ENCODE measurements at places on chromosomes 12 and 14.

GRCh38 chr14:61101803-61102548 lies 120.9 kb downstream of the SLC38A6 start:
- DNase-seq, result peak; percentile 14

DNA sequence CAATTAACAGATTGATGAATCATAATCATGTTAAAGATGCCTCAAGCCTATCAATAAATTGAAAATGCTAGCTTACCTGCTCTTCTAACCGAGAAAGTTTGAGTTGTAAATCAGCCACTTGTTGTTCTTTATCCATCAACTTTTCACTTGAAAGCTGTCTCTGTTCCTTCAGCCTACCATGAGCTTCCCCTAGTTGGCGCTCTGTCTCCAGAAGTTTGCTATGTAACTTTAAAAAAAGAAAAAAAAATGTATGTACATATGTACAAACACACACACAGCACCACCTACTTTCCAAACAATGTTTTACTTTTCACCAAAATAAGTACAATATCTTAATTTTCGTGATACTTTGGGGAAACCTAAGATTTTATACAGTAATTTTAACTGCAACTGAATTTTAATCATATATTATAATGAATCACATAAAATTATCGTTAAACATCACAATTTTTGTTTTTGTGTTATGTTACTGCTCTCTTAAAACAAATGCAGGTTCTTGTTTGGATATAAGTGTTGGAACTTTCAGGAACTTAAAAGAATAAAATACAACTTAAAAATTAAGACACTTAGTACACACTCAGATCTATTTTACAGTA lies 101.2 kb downstream of the EEA1 start:
- no peak for DNase-seq

- no peak for DNase-seq
These were observed 45.4 kb downstream of the ALX1 start for GRCh38 chr12:85325442-85325841.

DNA sequence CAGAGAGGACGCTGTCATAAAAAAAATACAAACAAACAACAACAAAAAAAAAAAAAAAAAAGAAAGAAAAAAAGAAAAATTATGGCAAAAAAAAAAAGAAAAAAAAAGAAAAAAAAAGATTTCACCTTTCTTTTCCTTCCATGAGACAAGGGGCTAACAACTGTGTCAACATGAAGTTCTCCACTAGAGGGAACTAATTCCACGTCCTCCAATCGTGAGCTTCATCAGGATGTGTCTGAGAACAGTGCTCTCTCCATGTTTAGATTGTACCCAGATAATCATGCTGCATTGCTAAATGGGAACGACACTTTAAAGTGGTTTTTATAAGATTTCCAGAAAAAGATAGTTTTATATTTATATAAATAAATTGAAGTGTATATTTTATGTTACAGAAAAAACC lies 96.2 kb upstream of the PTPRB start:
- DNase-seq, result peak; percentile 46

DNA sequence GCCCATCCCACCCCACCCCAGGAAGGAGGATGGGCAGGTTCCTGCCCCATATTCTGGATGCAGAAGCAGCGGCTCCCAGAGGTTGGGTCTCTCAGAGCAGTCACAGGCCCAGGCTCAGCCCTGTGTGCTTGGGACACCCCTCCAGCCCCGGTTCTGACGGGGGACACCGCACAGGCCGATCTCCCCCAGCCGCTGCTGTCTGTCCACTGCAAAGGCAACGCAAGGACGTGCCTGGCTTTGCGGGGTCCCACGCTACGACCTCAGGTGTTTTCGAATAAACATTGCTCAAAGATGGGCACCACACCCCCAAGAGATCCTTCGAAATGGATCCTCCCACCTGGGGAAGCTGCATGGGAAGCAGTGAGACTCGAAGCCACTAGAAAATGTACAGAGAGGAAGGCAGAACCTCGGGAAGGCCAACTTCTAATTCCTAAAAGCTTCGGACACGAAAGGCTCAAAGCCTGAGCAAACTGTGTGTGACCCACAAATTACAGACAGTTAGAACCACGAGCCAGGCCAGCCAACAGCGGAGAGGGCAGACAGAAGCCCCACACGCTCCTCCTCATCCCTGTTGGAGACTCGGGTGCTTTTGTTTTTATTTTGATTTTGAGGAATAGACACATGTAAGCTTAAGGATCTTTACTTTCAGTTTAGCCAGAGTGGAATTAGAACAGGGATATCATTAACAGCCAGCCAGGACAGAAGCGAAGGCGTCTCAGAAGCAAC lies 10.8 kb downstream of the C14orf180 start:
- DNase-seq, result no peak

DNA sequence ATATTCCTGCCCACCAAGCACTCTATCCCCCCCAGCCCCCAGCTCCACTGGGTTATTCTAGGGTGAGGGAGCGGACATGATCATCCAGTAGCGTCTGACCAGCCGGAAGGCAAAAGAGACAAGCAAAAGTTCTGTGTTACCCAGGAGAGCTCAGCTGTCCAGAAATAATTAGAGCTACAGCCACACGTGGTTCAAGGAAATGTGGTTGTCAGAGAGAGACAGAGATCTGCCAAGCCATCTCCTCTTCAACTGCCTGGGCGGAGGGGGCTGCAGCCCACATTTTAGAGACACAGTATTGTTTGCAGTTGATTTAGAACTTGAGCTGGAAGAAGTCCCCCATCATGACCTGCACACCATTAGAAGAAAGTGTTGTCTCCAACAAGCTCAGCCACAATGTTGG lies 30.4 kb downstream of the DAO start:
- DNase-seq, result no peak

GRCh38 chr14:100341301-100342031 lies 18.3 kb downstream of the SLC25A47 start:
- peak; percentile 53 for DNase-seq

- DNase-seq, result no peak
These were observed 188.4 kb downstream of the DUSP6 start for GRCh38 chr12:89163918-89164317.

DNA sequence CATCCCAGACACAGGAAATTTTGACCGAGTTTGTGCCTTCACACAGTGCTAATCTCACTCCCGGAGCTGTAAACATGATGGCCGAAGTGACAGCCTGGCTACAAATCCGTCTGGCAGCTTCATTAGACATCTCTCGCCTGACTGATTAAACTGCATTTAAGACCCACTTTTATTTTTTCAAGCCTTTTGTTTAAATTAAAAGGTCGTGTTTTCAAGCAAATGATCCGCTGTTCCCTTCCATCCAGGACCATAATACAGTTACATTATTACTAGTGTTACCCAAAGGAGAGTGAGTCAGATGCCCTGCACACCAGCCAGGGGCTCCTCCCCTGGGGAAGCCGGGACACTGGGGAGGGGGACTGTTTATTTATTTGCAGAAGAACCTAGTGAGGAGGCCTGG lies 200.2 kb downstream of the EXOC5 start:
- DNase-seq, result no peak

DNA sequence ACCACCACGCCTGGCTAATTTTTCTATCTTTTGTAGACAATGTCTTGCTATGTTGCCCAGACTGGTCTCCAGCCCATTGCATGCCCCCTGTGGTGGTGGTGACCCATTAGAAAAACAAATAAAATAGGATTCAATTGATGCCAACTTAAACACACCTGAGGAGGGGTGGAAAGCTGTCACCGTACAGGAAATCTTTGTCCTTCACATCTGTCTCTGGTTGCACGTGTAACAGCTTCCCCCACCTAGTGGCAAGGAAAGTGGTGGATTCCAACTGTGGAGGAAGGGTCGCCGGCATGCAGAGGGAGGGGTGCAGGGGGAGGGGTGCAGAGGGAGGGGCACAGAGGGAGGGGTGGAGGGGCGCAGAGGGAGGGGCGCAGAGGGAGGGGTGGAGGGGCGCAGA lies 26.1 kb upstream of the GPR68 start:
- no peak for DNase-seq

DNA sequence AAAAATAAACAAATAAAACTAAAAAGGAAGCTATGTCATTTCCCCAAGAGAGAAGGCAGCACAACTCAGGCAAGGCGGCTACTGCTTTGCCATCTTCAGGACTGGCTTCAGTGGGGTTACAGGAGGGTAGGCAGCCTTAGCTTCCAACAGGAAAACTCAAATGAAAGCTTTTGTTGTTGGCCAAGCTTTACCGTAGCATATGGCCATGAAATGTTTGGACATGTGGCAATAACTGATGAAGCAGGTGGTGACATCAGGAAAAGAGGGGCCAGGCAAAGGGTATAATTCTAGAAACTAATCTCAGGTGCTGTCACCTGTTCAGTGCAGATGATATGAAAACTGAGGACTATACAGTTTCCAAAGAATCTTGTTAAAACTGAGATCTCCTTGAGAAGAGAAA lies 22.8 kb upstream of the NPFF start:
- DNase-seq, result no peak

- DNase-seq, result no peak
These were observed 16.5 kb downstream of the KLHL28 start for GRCh38 chr14:44945264-44945663.

DNA sequence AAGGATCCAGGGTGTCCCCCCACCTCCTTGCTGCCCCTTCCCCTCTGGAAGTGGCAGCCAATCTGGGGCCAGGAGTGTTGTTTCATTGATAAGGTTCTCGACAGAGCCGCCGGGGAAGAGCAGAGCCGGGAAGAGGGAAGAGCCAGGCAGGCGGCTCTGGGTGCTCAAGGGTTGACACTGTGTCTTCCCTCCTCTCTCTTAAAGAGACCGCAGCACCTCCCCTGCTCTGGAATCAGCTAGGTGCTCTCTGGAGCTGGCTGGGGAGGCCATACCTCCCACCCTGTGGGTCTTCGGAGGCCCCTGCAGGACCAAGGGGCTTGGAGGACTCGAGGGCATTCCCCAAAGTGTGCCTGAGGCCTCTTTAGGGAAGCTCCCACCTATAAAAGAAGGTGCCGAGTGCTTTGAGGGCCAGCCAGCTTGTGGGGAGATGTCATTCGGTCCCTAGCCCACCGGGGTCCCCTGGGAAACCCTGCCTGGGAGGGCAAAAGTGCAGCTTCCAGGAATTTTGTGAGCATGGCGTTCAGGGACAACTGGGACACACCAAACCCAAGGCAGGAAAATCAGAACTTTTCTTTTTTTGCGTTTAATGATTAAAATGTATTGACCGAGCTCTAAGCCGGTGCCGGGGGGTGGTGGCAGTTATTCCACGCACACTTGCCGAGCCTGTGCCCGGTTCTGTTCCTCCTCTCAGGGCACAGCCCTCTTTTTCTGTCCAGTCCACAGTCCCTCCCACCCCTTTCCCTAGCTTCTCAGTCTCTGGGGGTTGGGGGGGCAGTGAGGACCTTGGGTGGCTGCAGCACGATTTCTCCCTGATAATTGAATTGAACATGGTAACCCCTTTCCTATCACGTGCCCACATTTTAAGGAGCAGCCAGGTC lies 3.0 kb downstream of the SETD1B start:
- no peak for DNase-seq

DNA sequence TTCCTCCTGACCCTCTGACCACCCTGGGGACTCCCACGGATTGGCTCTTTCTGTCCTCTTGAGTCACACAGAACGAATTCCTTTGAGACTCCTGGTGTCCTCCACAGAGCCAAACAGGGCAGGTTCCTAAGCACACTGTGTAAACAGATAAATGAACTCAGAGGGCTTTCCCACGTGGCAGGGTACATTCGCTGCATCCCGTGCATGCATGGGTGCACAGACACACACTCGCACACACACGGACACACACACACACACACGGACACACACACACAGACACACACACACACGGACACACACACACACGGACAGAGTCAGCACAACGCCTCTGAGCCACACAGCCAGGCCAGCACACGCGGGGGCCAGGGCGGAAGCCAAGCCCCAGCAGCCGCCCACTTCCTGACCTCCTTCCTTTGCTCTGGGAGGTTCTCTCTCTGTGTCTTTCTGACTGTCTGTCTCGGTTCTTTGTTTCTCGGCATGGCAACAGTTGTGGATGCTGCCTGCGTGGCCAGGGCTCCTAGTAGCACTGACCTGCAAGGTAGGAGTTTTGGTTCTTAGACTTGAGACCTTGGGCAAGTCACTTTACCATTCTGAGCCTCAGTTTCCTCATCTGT lies 706 bp downstream of the CRACR2A start:
- DNase-seq, result peak; percentile 71

GRCh38 chr14:44438221-44438620 lies 68.9 kb downstream of the FSCB start:
- no peak for DNase-seq

- no peak for DNase-seq
These were observed 242.9 kb downstream of the KTN1 start for GRCh38 chr14:55822906-55823305.

DNA sequence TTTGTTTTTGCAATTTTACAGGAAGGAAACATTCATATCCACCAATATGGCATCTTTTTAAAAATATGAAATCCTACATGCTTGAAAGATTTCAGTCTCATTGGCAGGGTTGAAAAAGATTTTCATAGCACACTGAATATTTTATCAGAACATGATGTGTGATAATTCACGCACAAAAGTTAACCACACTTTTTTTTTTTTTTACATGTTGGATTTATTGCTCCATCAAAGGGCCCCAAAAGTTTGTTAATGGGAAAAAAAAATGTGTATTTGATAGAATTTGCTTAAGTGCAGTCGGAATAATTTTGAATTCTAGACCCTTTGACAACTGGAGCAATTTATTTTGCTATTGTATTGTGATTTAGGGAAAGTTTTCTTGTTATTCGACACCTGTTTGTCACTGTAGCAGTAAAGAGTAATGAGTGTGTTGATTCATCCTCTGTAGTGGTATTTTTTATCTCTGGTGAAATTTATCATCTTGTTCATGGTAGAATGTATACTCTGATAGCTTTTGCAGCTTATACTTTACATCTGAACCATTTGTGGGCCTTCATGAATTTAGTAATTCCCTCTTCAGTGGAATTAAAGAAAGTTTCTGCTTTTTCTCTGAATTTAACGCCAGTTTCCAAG lies 1.1 kb downstream of the EML1 start:
- no peak for DNase-seq

DNA sequence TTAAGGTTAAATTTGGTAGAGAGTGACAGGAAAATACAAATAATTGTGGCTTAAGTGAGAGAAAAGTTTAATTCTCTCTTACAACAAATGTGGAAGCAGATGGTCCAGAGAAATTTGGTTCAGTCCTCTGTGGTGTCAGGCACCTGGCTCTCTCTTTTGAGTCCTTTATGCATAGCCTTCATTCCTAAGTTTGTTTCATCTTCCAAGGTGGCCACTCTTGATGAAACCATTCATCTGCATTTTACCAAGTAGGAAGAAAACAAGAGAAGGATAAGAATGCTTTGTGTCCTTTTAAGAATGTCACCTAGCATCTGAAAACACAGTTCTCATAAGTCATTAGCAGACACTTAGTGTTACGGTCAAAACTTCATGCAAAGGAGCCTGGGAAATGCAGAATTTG lies 442.5 kb downstream of the CCER1 start:
- DNase-seq, result no peak

- DNase-seq, result peak; percentile 75
These were observed 8.4 kb downstream of the TSPAN9 start for GRCh38 chr12:3085341-3086139.

- DNase-seq, result no peak
These were observed 3.7 kb downstream of the SLC25A21 start for GRCh38 chr14:37168721-37169120.

GRCh38 chr12:46915082-46915481 lies 89.3 kb upstream of the SLC38A4 start:
- DNase-seq, result peak; percentile 51
